ENCODE measurements at places on chromosomes 5 and 9.

GRCh38 chr5:113371721-113372196 lies 63.0 kb downstream of the TSSK1B start:
- no peak for DNase-seq

GRCh38 chr5:104189031-104189430 lies 626.4 kb upstream of the NUDT12 start:
- DNase-seq, result no peak

DNA sequence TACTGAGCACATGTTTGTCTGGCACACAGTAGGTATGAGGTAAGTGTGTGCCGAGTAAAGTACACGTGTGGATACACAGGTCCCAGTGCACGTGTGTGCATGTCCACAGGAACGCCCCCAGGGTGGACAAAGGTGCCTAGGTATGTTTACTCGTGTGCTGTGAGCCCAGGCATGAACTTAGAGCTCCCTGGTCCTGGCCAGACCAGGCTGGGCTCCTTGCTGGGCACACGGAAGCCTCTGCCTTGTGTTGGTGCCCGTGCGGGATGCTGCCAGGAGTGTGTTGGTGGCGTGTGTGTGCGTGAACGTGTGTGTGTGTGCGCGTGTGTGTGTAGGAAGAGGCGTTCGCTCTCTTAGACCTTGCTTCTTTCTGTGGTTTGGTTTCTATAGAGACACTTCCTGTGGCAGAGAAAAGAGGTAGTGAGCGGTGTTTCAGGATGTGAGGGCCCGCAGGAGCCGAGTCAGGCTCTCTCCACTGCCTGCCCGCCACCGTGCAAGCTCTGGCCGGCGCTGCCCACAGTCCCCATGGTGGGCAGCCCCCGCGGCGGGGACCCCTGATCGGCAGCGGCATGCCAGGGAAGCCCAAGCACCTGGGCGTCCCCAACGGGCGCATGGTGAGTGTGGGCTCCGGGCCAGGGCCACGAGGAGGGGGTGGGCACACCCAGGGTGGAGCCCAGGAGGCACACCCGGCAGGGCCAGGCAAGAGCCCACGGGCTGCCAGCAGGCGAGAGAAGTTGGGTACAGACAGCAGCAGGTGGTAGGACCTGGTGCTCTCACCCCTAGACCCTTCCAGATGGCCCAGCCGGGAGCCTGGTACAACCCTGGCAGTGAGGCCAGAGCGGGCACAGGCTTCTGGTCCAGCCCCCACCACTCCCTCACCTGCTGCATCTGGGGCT lies at the start of gene RGS14:
Gene RGS14 (plus strand): TSS at position 466 of the 893 bp plus-strand sequence. CDS start 101 bp downstream, at position 567.
- peak; percentile 67 for DNase-seq

DNA sequence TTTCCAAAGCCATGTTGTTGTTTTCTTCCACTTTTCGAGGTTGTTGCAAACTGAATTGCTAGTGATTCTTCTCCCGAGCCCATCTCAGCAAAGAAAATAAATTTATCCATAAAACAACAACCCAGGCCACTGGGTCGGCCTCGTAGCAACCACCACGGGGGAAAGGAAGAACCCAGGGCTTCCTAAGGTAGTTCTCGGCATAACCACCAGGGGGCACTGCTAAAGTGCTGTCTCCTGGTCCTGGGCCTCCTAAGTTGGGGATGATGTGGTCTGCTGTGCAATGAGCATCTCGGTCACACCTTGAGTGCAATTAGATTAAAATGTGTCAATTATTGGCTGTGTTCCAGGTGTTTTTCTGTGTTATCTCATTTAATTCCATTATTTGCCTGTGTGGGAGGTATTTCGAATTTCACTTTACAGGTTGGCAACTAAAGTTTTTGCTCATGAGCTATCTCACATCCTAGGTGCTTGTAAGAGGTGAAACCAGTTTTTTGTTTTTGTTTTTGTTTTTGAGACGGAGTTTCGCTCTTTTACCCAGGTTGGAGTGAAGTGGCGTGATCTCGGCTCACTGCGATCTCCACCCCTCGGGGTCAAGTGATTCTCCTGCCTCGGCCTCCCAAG lies 102.8 kb upstream of the DAP start:
- DNase-seq, result peak; percentile 26

DNA sequence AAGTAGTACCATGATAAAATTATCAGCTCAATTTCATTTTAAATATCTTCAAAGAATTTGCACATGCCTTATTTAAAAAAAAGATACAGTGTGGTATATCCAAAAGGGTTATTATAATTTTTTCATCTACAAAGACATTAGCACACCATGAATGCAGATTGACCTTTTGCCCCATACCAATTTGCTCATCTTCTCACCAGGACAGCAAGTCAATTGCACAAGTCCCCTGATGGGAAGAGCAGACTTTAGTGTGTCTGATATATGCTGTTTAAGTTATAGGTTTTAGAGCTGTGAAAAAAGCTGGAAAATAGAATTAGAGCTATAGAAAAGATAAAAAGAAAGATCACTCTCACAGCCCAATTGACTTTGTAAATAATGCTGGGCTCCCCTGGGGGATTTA lies 325.8 kb upstream of the CDH6 start:
- DNase-seq, result no peak
